ENCODE measurements at places on chromosomes 7 and 10.
A peak's percentile ranks its signal among the peaks of the same experiment; 100 is the strongest.

DNA sequence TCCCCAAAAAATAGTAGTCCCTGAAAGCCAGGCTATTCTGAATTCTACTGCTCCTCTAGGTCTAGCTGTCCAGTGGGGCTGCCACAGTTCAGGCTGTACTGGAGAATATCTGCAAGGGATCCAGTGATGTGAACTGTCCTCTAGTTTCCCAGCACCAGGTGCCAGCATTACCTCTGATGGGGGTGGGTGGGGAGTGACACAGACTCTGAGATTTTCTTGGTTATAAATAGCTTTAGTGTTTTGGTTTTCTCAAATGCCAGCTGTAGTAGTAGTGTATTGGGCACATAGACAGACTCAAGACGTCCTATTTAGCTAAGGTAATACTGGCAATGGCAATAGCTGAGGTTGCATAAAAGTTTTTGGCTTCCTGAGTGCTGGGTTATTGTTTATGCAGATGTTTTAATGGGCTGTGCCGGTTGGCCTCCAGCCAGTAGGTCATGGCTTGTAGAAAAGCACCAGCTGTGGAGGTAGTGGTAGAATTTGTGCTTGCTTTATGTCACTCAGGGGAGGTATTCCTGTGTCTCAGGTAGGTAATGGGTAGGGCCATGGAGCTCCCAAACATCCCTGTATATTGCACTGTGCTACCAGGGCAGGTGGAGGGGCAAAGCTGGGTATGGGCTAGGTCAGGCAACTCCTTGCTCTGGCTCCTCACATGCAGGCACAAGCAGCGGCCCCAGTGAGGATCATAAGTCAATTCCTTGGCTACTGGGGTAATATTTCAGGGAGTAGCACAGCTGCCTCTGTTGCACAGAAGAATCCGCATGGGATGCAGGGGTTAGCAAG is 338.7 kb upstream of the LRRTM3 start:
- DNase-seq = no peak

GRCh38 chr10:86636311-86636710 is 18.0 kb upstream of the OPN4 start:
- no peak for DNase-seq

- DNase-seq = no peak
Observed at GRCh38 chr7:126948664-126949063, 304.1 kb downstream of the GRM8 start.

GRCh38 chr7:85765698-85766298 is 578.9 kb upstream of the SEMA3D start:
- DNase-seq = peak; percentile 80

DNA sequence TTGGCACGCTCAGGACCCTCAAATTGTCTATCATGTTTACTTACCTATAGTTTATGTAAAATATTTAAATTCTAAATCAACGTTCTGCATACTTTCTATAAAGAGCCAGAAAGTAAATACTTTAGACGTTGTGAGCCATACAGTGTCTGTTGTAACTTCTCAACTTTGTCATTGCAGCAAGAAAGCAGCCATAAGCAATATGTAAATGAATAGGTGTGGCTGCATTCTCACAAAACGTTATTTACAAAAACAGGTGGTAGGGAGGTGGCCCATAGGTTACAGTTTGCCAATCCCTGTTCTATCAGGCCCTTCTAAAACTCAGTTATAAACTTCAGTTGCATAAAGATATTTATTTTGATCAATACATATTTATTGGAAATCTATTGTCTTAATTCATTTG is 12.1 kb upstream of the NPY start:
- no peak for DNase-seq

DNA sequence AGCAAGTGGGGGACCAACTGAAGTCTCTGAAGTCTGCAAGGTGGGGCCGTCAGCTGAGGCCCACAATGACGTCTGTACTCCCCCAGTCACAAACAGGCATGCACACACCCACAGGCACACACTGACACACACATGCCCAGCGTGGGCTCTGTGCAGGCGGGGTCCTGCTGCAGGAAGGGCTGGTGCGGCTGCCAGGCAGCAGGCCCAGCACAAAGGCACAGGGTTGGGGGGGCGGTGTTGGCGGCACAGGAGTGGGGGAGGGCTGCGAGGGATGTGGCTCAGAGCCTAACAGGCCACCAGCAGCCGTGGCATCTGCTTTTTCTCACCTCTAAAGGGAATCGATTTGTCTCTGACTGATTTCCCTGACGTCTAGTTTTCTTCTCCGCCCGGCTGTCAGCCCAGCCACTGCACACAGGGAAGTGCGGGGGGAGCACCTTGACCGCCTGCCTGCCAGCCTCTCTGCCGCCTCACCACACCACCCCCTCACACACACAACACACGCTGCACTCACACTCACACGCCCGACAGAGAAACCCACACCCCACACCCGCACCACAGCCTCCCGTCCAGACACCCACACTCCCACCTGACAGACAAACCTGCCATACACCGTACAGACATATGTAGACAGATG is 43.5 kb upstream of the ZMIZ1 start:
- DNase-seq = no peak

DNA sequence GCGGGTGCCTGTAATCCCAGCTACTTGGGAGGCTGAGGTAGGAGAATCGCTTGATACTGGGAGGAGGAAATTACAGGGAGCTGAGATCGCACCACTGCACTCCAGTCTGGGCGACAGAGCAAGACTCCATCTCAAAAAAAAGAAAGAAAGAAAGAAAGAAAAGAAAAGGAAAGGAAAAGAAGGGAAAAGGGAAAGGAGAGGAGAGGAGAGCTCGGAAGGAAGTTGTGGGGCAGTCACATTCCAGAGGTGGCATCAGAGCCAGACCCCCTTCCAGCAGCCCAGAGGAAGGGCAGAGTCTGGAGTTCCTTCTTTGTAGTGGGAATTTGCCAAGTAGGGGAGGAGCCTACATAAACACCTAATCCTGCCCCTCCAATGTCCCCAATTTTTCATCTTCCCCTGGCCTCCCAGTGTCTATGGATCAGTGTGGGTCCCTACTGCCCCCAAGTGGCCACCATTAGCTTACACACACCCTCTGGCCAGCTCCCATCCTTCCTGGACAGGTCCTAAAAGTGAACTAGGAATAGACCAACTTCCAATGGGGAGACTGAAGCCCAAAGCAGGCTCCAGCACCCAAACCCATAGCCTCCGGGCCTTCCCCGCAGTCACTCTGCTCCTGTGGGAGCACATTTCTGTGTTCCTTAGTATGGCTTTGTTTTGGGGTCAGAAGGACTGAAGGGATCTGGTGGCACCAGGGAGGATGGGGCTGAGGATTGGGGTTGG is 39.6 kb upstream of the HSPB1 start:
- peak; percentile 26 for DNase-seq
